ENCODE measurements at places on chromosomes 3 and 15.

DNA sequence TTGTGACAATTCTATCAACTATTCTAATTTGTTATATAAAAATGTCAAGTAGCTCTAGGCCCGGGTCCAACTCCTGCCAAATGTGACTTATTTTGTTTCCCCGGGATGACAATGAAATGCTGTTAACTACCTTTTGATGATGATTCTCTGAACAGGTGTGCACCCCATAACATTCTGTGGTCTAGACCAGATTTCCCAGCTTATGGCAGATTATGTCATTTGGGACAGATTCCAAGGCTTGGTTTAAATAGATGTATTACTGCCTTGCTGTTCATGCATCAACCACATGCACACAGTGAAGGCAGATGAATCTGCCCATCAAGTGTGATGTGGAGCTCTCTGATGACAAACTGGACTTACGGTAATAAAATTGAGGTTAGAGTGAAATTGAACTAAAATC is 150.5 kb downstream of the MECOM start:
- DNase-seq, result no peak

- DNase-seq, result peak; percentile 33
These were observed 3.1 kb downstream of the PLXNA1 start for GRCh38 chr3:126986001-126986400.

- DNase-seq, result no peak
These were observed 37.9 kb downstream of the SETD5 start for GRCh38 chr3:9435316-9435715.

DNA sequence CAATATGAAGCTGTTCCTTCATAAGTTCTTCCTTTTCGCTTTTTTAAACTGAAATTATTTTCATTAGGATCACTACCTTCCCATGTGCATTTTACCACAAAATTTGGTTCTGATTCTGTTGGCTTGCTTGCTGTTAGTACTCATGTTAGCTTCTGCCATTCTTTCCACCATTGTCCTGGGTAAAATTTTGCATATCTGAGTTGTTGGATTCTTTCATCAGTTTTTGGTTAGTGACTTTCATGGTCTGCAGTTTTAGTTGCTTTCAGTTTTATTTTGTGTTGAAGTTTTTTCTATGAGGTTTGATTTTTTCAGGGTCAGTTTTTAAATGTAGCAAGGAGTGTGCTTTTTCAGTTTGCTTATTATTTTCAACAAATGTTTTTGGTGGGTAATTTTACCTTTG is 71.9 kb downstream of the SMAD3 start:
- DNase-seq, result no peak

GRCh38 chr15:88021601-88022000 is 234.9 kb downstream of the NTRK3 start:
- DNase-seq, result no peak

- peak; percentile 65 for DNase-seq
These were observed 4.8 kb downstream of the HES1 start for GRCh38 chr3:194140520-194141414.

GRCh38 chr3:36840453-36840921 is 76.1 kb upstream of the DCLK3 start:
- no peak for DNase-seq

- peak; percentile 49 for DNase-seq
These were observed 201.0 kb upstream of the BCL6 start for GRCh38 chr3:187946163-187946691.

DNA sequence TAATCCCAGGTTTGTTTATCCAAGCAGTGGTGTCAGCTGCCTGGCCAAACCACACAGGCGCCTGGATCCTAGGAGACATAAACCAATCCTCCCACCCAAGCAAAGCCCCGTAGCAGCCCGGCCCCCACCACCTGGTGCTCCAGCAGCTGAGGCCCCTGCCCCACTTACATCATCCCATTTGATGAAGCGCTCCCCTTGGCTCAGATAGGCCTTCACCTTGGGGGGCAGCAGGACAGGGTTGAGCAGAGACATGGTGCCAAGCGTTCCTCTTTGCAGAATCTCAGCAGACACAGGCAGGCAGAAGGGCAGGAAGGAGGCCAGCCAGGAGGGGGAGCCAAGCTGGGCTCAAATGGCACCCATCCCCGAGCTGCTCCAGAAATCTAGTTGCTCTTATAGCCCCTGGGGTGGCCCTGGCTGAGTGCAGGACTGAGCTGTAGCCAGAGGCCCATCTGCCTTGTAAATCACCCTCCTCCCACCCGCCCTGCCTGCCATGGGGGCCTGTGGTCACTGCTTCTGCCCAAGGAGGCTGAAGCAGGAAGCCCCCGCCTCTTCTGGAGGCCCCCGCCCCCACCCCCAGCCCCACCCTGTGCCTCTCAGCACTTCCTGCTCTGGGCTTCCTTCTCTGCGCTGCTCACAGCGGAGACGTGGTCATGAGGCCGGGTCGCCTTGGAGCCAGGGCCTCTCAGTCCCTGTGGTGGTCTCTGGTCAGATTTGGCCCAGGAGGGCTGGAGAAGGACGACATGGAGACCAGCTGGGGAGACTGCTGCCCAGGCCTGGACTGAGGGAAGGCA is at the start of gene PLCB2:
PLCB2 (minus strand) TSS at position 515 of the 791 bp plus-strand sequence; CDS start at position 252, 263 bp downstream.
- DNase-seq, result peak; percentile 16

Data from NCI-H1436 (cell line).